ENCODE measurements at places on chromosomes 11 and 22.
A peak's percentile ranks its signal among the peaks of the same experiment; 100 is the strongest.

DNA sequence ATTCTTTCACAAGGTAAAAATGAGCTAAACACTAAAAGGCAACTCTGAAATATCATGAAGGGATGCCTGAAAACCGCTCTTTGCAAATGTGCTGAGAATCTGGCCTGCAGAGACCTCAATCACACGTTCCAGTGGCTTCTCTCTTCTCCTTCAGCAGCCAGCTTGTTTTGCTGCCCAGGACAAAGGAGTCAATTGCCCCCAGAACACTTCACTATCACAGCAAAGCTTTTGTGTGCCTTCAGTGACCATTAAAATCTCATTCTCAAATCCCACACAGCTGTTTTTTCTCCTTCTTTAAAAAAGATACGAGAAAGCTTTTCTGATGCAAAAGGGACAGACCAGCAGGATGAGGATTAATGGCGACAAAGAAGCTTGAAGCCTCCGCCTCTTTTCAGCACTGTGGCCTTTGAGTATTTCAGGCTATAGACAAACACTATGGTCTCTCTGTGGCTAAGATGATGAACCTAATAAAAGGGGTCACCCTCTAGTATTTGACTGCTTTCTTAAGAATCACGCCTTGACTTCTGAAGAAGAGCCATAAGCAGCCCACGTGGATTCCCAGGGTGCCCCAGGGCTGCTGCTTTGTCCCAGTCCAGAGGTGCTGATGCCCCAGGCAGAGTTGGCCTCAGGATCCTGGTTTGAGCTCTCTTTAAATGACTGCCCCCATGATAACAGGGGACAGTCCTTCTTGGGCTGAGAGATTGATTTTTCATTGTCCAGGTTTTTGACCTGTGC lies 33.4 kb upstream of the NRIP3 start:
- no peak for DNase-seq

- no peak for DNase-seq
Measured at GRCh38 chr11:68938088-68938487, 34.4 kb downstream of the IGHMBP2 start.

DNA sequence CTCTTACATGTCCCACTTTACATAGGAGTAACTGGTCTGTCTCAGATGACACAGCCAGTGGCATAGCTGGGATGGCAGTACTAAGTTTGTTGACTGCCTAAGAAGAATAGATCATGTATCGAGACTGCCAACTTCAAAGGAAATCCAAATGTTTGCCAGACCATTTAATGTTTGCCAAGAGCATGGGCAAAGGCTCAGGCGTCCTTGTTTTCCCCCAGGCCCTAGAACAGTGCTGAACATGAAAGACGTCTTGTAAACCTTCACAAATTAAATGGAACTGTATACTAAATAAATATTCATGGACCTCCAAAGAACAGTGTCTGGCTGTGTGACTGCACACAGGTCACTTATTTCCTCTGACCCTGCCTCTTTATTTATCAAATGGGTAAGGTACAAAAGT lies 234.7 kb upstream of the CCDC90B start:
- no peak for DNase-seq

DNA sequence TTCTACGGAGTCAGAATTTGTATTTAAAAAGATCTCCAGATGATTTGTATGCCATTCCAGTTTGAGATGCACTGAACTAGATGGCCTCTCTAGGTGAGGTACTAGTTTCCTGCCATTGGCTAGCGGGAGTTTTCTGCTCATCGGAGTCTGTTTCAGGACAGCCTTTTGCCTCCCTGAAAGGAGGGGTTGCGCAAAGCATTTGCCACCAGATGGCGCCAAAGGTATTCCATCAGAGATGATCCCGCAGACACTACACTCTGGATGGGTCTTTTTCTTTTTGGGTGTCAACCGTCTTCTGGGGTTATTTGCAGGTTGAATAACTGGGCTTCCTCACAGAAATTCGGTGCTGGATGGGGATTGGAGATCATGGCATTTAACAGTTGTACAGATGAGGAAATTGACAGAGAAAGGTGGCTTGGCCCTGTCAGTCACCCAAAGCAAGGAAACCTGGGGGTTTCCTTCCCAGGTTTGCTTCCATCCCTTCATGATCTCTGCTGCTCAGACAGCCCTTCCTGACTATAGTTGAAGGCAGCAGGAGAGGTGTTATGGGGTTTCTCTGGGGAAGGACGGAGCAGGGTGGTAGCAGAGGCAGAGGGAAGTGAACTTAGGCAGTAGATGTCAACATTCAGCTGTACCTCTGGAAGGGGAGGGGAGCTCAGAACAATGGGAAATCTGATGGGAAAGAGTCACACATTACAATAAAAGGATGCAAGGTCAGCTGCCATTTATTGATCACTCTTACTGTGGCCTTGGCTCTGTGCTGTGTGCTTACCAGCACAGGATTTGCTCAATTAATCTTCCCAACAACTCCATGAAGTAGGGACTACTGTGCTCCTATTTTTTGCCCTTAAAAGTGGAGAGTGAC lies 81.6 kb downstream of the CCDC81 start:
- DNase-seq = peak; percentile 71
